ENCODE measurements at places on chromosomes 5 and 9. TPM values are rescaled to one million over a fixed set of nuclear protein-coding genes. Genes with fewer than 3 reads are reported as not detected.

The KIF2A gene
- total RNA-seq = 18.7 TPM

GRCh38 chr5:53334431-53334941 lies 145.9 kb upstream of the FST start:
- no peak for DNase-seq

- no peak for DNase-seq
These were observed 286.0 kb downstream of the NR2F1-AS1 start for GRCh38 chr5:93294996-93295395.

The FOXD4L3 gene
- 0.33 TPM for total RNA-seq

DNA sequence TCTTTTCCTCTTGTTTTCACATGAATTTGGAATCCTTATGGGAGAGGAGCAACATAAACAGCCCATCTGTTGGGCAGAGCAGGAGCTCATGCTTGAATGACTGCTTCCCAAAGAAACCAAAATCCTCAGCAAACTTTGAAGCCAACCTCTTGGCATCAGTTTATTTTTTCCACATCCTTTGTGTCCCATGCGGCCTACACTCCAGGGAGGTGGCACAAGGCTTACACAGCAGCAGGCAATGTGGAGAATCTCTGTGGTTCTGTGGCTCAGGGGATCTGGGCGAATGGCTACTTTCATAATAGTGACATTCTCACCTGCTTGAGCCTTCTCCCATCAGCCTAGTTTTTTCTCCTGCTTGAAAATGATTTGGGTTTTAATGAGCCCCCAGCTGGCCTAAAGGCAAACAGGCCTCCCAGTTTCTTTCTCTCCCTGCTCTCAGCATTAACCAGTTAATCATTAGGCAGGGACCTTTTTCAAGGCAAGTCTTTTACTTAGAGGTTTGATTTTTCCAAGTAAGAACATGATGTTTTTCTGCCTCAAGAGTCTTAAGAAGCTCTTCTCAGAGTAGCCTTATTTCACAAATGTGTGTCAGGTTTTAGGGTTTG lies 370.3 kb downstream of the ARHGEF28 start:
- no peak for DNase-seq

The DIPK1B gene
- 16.9 TPM for total RNA-seq
